ENCODE measurements at places on chromosomes 1 and 21.

GRCh38 chr1:16986962-16987361, 6.5 kb upstream of the MFAP2 start:
- DNase-seq, result no peak

- DNase-seq, result peak; percentile 90
These were observed 283.4 kb downstream of the KCNH1 start for GRCh38 chr1:210850556-210850955.

GRCh38 chr1:244545511-244545910, 84.4 kb downstream of the CATSPERE start:
- DNase-seq, result no peak

DNA sequence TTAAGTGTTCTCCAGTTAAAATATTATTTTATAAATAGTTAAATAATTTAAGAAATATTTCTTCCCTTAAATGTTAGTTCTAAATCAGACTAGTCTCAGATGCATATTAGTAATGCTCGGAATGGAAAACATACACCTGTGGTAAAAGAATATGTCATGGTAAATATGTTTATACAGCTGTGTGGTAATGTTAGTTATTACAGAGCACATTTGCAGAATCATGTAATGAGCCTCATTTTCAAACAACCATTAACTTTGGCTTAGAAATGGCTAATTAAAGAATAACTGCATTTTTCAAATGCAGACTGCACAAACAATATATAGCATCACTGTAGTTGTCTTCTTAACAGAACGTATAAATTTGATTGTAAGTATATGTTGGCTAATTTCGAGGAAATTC, 90.3 kb downstream of the DISP1 start:
- no peak for DNase-seq

GRCh38 chr1:119008483-119009311, 20.6 kb upstream of the TBX15 start:
- DNase-seq, result peak; percentile 47

Data from Jurkat, Clone E6-1 (cell line).